ENCODE measurements at places on chromosomes 1 and 21. TPM values are rescaled to one million over a fixed set of nuclear protein-coding genes. Genes with fewer than 3 reads are reported as not detected.
A peak's percentile ranks its signal among the peaks of the same experiment; 100 is the strongest.

- peaks cover 32% of the 10 kb centered on the region for H3K4me1 ChIP-seq
- H3K27ac ChIP-seq: no peak overlapping the region
- H3K36me3 ChIP-seq: peaks cover 7% of the 10 kb centered on the region
- no peak overlapping the region for H3K4me3 ChIP-seq
- no peaks in the 10 kb centered on the region for H3K27me3 ChIP-seq
- DNase-seq: no peak
These were observed 110.6 kb downstream of the AKT3 start for GRCh38 chr1:243739335-243740003.

Gene E2F2
- 25.0 TPM for total RNA-seq

DNA sequence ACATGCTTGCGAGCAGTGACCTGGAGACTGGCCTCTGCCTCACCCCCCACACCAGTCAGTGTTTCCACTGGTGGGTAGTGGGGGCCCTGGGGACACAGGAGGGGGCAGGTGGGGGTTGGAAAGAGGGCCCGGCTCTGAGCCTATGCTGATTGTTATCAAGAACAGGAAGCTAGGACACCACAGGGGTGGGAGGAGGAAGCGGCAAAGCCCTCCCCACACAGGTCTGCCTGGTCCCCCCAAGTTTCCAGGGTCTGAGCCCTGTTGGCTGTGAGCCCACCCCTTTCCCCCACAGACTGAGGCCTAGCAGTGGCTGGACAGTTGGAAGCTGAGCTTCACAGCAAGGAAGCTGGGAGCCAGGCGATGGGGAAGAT is 1.6 kb upstream of the PTPN7 start:
- peak overlapping the region; percentile 99 for H3K27ac ChIP-seq
- peak overlapping the region; percentile 97 for H3K4me3 ChIP-seq
- H3K36me3 ChIP-seq: peaks cover 31% of the 10 kb centered on the region
- peak; percentile 72 for DNase-seq
- H3K27me3 ChIP-seq: no peaks in the 10 kb centered on the region

Gene TNFAIP8L2
- 19.2 TPM for total RNA-seq

GRCh38 chr1:56646611-56647010 is 1.5 kb downstream of the PRKAA2 start:
- peaks cover 2% of the 10 kb centered on the region for H3K36me3 ChIP-seq
- peaks cover 6% of the 10 kb centered on the region for H3K4me1 ChIP-seq
- peaks cover 44% of the 10 kb centered on the region for H3K27me3 ChIP-seq

Gene AVPR1B
- not detected for total RNA-seq

DNA sequence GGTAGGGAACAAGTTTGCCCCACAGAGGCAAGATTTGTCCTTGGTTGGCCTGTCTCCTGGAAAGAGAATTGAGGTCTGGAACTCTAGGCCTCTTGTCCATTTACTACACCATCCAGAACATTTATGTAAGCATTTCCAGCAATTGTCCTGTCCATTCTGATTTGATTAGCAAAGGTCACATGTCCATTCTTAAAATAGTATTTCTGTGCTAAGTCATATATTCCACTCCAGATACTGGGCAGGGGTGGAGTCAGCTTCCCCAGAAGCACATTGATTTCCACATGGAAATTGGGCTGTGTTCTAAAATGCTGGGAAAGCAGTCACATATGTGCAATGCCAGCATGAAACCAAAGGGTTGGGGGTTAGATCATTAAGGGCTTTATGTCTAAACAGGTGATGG is 21.5 kb upstream of the FMN2 start:
- H3K27ac ChIP-seq: no peak overlapping the region
- no peaks in the 10 kb centered on the region for H3K36me3 ChIP-seq

Gene TP73
- total RNA-seq: 0.32 TPM

Gene ST6GALNAC5
- total RNA-seq: not detected

Gene AGO4
- 10.1 TPM for total RNA-seq

GRCh38 chr1:201481761-201482493 is 12.9 kb upstream of the PHLDA3 start:
- peaks cover 15% of the 10 kb centered on the region for H3K27me3 ChIP-seq
- DNase-seq: peak; percentile 89
- peak overlapping the region; percentile 58 for H3K4me3 ChIP-seq
- H3K27ac ChIP-seq: no peak overlapping the region

Gene GPR3
- total RNA-seq: 1.3 TPM

- peaks cover 22% of the 10 kb centered on the region for H3K36me3 ChIP-seq
- H3K4me1 ChIP-seq: peaks cover 54% of the 10 kb centered on the region
- peak; percentile 70 for DNase-seq
- peak within 1 kb of the TSS; percentile 84 for H3K4me3 ChIP-seq
- peak within 1 kb of the TSS; percentile 86 for H3K27ac ChIP-seq
These were observed at the start of gene C1orf56 for GRCh38 chr1:151047591-151047924. TSS of gene C1orf56 (plus strand) at chr1:151047751. CDS start at chr1:151047848, 97 bp downstream.

- DNase-seq: no peak
- H3K4me3 ChIP-seq: no peak overlapping the region
- H3K36me3 ChIP-seq: no peaks in the 10 kb centered on the region
- no peaks in the 10 kb centered on the region for H3K4me1 ChIP-seq
- no peak overlapping the region for H3K27ac ChIP-seq
- H3K27me3 ChIP-seq: no peaks in the 10 kb centered on the region
These were observed 687.0 kb downstream of the ADGRL2 start for GRCh38 chr1:82487778-82488177.

Gene ZFP69B
- 5.3 TPM for total RNA-seq

DNA sequence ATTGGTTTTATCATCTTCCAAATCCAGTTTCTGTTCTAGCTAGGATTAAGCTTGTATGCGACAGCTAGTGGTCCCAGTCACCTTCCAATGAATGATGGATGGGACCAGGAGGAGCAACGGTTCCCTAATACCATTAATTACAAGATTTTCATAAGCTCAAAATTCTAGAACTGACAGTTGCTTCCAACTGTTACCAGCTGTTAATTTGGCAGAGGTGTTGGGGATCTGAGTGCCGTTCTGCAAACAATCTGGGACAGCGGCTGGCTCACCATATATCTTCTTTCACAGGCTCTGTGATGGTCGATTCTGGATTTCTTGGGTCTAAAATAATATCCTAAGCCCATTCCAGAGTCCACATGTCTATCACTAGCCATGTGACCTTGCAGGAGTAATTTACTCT is 34.5 kb upstream of the RALGPS2 start:
- peaks cover 2% of the 10 kb centered on the region for H3K4me1 ChIP-seq
- no peak for DNase-seq
- no peaks in the 10 kb centered on the region for H3K36me3 ChIP-seq
- H3K4me3 ChIP-seq: no peak overlapping the region
- H3K27me3 ChIP-seq: peaks cover 1% of the 10 kb centered on the region
- H3K27ac ChIP-seq: no peak overlapping the region

- no peaks in the 10 kb centered on the region for H3K4me1 ChIP-seq
- DNase-seq: no peak
- peaks cover 4% of the 10 kb centered on the region for H3K27me3 ChIP-seq
- no peak overlapping the region for H3K4me3 ChIP-seq
These were observed 236.2 kb upstream of the KAZN start for GRCh38 chr1:14362331-14362730.

- no peak overlapping the region for H3K27ac ChIP-seq
- DNase-seq: no peak
These were observed 99.1 kb downstream of the CLEC20A start for GRCh38 chr1:178397678-178398077.

DNA sequence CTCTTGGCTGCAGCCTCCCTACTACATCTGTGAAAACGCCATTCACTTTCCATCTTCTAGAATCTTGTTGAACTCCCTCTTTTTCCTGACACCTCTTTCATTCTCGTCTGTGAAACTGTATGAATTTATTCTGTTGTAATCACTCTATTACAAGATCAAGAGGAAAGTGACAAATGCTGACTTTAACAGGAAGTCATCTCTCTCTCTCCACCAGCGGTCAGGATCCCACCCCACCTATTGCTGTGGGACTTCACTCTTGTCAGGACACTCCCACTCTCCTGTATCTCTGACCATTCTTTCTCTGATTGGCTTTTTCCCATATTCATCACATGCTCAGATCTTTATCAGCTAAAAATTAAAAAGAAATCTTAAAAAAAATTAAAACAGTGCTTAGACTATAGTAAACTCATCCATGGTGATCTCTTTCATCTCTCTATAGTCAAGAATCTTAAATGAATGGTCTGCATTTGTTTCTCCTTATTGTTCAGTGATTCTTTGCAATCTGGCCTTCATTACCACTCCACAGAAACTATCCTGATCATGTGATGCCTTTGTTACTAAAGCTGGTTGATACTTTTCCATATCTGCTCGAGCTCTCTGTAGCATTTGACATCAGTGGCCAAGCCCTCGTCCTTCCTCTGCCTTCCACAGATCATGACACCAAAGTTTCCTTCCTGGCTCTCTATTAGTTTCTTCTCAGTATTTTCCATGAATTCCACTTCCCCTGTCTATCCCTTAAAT is 113.6 kb downstream of the UCHL5 start:
- no peak for DNase-seq
- H3K4me3 ChIP-seq: no peak overlapping the region
- H3K27me3 ChIP-seq: no peaks in the 10 kb centered on the region
- no peaks in the 10 kb centered on the region for H3K36me3 ChIP-seq

- H3K27ac ChIP-seq: no peak overlapping the region
- peaks cover 16% of the 10 kb centered on the region for H3K27me3 ChIP-seq
- no peaks in the 10 kb centered on the region for H3K36me3 ChIP-seq
These were observed 1.1 kb upstream of the PRDM16 start for GRCh38 chr1:3067671-3068563.

Gene REN
- total RNA-seq: not detected

GRCh38 chr1:10539411-10540043 is 64.8 kb downstream of the PEX14 start:
- no peak overlapping the region for H3K27ac ChIP-seq
- H3K27me3 ChIP-seq: no peaks in the 10 kb centered on the region
- peaks cover 26% of the 10 kb centered on the region for H3K4me1 ChIP-seq
- DNase-seq: no peak
- H3K4me3 ChIP-seq: no peak overlapping the region

DNA sequence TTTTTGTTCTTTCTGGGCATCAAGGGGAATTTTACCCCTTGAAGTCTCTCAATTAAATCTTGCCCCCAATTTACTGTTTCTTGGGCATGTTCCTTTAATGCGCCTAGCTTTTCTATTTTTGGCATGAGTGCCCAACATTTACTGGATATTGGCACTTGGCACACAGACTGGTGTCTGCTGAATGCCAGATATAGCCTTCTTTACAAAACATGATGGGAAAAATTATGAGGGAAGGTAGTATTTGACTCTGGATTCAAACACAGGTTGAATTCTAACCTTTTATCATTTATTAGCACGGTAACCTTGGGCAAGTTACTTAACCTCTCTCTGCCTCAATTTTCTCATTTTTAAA is 88.3 kb upstream of the GPR52 start:
- H3K4me3 ChIP-seq: no peak overlapping the region
- H3K36me3 ChIP-seq: no peaks in the 10 kb centered on the region
- peaks cover 8% of the 10 kb centered on the region for H3K4me1 ChIP-seq
- H3K27ac ChIP-seq: no peak overlapping the region
- DNase-seq: no peak

- H3K36me3 ChIP-seq: no peaks in the 10 kb centered on the region
- no peak overlapping the region for H3K4me3 ChIP-seq
- DNase-seq: no peak
- peaks cover 19% of the 10 kb centered on the region for H3K27me3 ChIP-seq
These were observed 33.6 kb upstream of the FHAD1 start for GRCh38 chr1:15213341-15213821.

- no peak overlapping the region for H3K27ac ChIP-seq
- H3K4me1 ChIP-seq: peaks cover 8% of the 10 kb centered on the region
- no peak for DNase-seq
- no peaks in the 10 kb centered on the region for H3K36me3 ChIP-seq
These were observed 192.3 kb upstream of the HMCN1 start for GRCh38 chr1:185541871-185542301.
